AG09309 (cell line): ENCODE measurements at places on chromosomes 2 and 18.

GRCh38 chr2:85723707-85724360 is 29.7 kb downstream of the GNLY start:
- no peak for DNase-seq

GRCh38 chr2:46196871-46197462 is 100.2 kb upstream of the EPAS1 start:
- no peak for DNase-seq

DNA sequence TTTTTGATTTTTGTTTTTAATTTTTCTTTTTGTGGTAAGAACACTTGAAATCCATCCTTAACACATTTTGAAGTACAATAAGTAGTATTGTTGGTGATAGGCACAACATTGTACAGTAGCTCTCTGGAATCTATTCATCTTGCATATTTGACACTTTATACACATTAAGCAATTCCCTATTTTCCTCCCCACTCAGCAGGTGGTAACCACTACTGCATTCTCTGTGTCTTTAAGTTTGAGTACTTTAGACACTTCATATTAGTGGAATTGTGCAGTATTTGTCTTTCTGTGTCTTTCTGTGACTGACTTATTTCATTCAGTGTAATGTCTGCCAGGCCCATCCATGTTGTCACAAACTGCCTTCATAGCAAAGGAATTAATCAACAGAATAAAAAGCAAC is 471.7 kb upstream of the CDH20 start:
- DNase-seq = no peak

DNA sequence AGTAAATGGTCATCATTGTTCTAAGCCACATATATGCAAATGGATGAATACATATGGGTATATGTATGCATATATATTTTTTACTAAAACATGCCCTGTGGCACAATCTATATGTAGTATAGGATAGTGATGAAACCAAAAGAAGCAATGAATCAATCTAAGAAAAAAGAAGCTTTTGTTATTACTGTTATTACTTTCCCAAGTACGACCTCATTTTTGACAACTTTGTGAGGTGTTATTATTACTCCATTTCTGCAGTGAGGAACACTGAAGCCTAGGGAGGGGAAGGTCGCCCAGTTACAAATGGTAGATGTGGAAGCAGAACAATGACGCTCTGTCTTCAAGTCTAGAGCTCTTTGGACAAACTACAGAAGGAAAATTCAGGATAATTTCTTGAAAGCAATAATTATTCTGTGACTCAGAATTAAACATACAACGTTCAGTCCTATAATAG is 38.3 kb downstream of the STAT4 start:
- DNase-seq = no peak

GRCh38 chr2:206647985-206648384 is 5.7 kb downstream of the FAM237A start:
- no peak for DNase-seq

DNA sequence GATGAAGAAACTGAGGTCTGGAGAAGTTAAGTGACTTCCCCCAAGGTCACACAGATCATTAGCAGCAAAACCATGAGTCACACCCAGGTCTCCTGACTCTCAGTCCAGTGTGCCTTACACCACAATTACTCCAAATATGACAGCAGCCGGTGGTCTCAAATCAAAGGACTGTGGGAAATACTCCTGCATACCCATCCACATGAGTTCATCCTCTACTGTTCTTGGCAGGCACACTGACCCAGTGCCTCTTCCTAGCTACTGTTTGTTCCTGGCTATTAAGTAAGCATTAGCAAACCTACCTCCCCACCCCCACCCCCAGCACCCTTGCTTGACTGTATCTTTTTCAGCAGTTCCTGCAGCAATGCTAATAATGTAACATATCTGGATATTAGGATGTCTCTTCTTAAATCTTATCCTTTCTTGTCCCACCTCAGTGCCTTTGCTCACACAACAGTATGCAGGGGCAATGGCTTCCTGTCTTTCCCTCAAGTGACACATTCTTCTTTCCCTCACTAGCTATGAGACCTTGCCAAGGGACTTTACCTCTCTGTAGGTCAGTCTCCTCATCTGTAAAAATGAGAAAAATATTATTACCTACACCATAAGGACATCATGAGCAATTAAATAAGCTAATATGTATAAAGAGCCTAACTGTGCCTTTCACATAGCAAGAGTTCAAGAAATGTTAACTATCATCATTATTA is 46.2 kb downstream of the FAM98A start:
- no peak for DNase-seq
